ENCODE measurements at places on chromosomes 1 and 21.

GRCh38 chr1:23524716-23525401 is 6.2 kb downstream of the E2F2 start:
- no peak for DNase-seq

- DNase-seq, result no peak
Measured at GRCh38 chr1:161887730-161888287, 121.7 kb downstream of the ATF6 start.

DNA sequence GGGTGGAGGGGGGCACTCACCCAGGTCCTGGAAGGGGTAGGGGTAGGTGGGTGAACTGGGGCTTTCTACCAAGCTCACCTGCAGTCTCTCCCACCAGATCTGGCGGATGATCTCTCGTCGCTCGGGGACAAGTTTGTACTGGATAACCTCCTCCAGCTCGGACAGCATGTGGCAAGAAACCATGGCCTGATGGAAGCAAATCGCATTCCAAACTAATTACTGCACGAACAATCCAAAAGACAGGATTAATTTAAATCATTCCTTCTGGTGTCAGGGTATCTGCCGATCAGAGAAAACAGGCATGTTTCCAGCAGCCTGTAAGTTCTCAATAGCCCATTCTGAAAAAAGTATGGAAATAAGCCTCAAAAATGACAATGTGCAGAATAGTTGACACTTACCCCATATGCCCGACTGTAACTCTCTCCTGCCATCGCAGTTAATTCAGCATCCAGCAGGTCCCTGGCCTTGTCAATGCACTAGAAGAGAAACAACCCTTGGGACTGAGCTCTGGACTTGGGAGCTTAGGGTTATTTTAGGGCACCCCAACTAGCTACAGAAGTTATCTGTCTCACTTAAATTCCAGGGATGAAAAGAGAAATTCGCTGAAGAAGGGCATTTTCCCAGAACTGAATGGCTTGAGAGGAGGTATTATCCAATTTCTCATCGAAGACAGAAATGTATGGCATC is 44.4 kb upstream of the ANGPTL7 start:
- peak; percentile 97 for DNase-seq

GRCh38 chr1:119327094-119327449 is 41.5 kb upstream of the HAO2 start:
- DNase-seq, result peak; percentile 90

- DNase-seq, result no peak
Measured at GRCh38 chr21:32336711-32337110, 38.1 kb downstream of the MRAP start.

DNA sequence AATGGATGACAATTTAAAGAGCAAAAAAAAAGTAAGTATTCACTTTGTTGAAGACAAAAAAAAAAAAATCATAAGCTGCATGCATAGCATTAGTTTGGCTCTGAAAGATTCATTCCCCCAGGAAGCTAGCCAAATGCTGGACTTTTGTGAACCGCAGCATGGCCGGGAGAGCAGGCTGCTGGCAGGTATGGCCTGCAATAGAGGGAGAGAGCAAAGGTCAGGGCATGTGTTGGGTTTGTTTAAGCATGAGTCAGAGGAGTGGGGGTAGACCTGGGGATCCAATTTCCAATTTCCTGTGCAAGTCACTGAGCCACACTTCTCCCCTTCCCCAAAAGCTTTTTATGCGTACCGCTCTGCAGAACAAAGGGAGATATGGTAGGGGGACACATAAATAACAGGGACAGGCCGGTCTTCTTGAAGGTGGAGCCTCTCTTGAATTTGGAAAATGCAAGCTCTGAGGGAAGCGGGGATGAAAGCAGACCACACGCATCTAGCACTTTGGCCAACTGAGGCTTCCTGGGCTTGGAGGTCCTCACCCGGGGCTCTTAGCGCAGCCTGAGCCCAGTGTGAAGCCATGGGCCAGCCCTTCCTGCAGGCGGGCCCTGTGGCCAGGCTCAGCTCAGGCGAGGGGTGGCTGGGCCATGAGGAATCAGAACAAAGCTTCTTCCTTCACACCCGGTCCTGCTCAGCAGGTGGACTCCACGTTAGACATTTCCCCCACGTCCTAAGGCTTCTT is 171.1 kb downstream of the TOMM20 start:
- DNase-seq, result no peak
